ENCODE measurements at places on chromosomes 4 and X.

GRCh38 chr4:15963576-15963975 is 601 bp upstream of the FGFBP2 start:
- DNase-seq, result peak; percentile 77

- DNase-seq, result no peak
These were observed 77.5 kb downstream of the AREG start for GRCh38 chr4:74522251-74522991.

GRCh38 chr4:34633241-34633640 is 1611.1 kb downstream of the ARAP2 start:
- DNase-seq, result no peak

GRCh38 chr4:124783847-124784246 is 71.3 kb upstream of the ANKRD50 start:
- DNase-seq, result no peak

GRCh38 chr4:7313347-7313811 is 121.0 kb downstream of the SORCS2 start:
- no peak for DNase-seq

Measured in activated naive CD8-positive, alpha-beta T cell treated with anti-CD3 and anti-CD28 coated beads, Interleukin-2, amount 50 U/mL, for 24 hours (primary cell).